ENCODE measurements at places on chromosomes 16 and 17.
A peak's percentile ranks its signal among the peaks of the same experiment; 100 is the strongest.

- no peak for DNase-seq
Observed at GRCh38 chr17:64655704-64656103, 6.4 kb downstream of the SMURF2 start.

GRCh38 chr16:78551487-78552085, 452.1 kb downstream of the WWOX start:
- DNase-seq: no peak

DNA sequence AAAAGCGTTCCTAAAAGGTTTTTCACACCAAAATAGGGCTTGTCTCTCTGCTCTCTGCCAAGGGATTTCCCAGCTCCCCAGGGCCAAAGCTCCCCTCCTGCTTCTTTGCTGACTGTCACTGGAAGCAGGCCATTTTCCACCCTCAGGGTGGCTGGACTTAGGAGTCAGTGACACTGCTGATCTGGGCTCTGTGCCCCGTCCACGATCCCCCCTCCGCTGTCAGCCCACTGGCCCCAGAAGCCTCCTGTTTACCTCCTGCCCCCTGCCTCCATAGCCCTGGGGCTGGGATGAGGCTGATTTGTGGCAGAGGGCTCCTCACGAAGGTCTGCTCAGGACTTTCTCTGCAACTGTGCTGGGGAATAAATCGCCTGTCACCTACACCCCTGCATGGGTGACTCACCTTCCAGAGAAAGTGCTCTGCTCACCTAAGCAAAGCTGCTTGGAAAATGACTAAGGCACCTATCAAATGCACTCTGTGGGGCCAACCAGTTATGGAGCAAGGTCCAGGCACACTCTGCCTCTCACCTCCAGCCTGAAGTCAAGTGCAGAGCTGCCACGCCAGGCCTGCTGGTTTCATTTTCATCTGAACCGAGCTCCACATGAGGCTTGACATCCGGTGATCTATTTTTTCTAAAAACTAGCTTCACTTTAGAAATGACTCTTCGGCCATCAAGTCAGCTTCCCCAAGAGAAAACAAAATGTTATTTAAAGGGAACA, 4.9 kb downstream of the MAP3K14 start:
- peak; percentile 70 for DNase-seq

DNA sequence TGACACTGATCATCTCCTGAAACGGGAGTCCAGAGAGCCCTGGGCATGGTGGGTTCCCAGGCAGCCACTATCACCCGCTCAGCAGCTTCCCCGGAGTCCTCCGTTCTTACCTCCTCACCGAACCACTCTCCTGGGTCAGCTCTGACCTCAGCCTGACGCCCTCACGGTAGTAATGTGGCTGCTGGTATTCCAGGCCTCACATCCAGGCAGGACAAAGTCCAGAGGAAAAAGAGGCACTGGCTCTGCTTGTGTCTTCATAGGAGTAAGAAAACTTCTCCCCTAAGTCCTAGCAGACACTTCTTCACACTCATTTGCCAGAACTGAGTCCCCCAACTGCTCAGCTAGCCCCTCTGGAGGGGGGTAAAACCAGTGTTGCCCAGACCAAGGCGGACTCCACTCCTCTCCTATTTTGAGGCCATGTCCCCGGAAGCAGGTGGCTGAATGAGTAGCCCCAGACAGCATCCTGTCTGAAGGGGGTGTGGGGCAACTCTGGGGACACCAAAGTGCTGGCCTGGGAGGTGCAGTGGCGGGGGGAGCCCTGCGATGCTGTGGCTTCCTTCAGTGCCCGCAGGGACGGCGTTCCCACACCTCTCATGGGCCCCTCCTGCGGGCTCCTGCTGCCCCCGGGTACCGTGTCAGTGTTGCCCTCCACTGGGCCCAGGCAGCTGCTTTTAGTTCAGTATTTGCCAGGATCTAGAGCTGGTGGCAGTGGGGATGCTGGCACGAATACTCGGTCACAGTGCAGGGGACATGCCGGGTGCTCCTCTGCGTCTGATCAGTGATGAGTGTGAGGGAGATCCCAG, 5.4 kb downstream of the FSCN2 start:
- DNase-seq: no peak

GRCh38 chr16:25109643-25110042, 1.9 kb upstream of the LCMT1 start:
- no peak for DNase-seq

DNA sequence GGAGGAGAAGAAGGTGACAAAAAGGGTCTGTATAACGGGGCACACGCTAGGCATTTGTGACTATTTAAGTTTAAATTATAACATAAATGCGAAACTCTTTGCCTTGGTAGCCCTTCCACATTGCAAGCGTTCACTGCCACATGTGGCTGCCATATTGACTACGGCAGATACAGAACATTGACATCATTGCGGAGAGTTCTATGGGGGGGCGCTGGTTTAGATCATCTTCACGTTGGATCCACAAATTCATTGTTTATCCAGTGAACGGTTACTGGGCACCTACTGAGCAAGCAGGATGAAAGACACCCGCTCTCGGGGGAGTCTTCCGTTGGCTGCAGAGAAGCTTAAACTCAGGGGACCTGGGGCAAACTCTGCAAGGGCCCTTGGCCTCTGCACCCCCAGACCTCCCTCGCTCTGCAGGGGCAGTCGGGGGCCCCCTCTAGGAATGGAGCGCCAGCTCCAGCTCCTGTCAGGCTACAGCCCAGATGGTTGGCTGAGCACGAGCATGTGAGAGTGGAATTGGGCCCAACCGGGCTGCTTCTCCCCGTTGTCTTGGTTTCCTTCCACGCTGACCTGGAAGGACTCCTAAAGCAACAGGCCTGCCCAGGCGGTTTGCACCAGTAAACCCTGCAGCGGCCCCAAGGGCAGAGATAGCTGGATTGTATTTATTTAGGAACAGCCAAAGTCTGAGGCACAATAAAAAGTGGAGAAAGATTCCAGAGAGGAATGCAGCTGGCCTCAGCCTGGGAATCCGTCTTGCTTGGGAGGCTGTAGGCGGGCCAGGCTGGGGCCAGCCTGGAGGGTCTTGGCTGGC, 172.2 kb downstream of the SEC14L1 start:
- no peak for DNase-seq

- DNase-seq: no peak
Observed at GRCh38 chr16:64434526-64435069, 687.3 kb downstream of the CDH11 start.

DNA sequence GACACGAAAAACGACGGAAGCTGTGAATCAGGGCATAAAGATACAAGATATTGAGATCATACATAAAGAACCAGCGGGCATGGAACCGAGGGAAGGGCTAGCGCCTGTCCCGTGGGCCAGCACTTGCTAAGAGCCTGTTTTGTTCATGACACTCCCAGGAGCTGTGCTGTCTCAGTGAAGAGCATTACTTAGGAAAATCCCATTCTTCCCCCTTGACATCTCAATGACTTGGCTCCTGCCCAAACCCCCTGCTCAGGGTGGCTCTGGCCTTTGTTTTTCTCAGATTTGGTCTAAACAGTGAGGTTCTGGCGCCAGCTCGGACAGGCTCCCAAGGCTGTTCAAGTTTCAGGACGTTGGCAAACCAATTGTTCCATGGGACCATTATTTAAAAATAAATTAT, 79.1 kb upstream of the SEC14L1 start:
- DNase-seq: no peak

- DNase-seq: no peak
Observed at GRCh38 chr17:2897605-2898004, 101.4 kb downstream of the RAP1GAP2 start.

DNA sequence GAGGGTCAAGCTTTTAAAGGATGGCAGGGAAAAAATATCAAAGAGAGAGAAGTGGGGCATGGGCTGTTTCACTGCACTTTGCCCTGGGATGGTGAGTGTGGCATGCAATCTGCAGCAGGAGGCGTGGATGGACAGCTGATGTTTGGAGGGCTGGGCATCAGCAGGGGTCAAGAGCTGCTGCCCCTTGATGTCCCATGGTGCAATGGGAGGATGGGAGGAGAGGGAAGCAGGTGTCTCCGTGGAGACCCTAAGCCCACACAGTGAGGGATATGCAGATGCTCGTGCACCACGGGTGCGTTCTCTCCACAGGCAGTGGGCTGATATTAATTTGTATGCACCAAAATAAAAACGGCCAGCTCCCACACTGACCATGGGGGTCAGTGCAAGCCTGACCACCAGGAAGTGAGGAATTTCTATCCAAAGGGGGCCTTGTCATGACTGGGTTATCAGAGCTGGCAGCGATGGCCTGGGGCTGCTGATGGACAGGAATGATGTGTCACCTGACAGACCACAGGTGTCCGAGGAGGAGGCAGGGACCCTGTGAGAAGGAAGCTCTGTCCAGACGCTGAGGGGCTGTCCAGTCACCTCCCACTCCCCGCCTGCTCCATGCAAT, 183.6 kb downstream of the IRF8 start:
- no peak for DNase-seq

GRCh38 chr17:38512473-38513058, 84.3 kb downstream of the ARHGAP23 start:
- DNase-seq: no peak

DNA sequence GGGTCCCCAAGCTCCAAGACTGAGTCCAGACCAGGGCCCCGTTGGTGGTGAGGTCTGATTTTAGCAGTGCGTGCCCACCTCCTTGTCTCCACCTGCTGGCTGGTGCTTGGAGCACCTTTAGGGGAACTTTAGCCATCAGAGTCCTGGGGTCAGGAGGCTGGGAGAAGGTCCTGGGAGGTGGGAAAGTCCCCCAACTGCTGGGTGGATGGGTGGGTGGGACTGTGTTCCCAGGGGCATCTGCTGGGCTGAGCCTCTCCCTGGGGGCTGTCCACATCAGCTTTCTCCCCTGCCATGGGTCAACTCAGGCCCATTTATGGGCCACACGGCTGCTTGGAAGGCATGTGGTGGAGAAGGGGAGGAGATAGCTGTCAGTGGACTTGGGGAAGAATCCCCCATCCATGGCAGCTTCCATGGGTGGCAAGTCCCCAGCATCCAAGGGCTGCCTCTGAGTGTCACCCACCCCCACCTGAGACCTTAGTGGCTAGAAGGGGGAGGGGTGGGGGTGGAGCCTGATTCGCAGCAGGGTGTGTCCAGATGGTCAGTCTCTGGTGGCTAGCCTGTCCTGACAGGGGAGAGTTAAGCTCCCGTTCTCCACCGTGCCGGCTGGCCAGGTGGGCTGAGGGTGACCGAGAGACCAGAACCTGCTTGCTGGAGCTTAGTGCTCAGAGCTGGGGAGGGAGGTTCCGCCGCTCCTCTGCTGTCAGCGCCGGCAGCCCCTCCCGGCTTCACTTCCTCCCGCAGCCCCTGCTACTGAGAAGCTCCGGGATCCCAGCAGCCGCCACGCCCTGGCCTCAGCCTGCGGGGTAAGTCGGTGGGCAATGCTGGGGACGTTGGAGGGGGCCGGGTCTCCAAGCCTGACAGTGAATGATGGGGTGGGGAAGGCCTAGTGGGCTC, at the start of gene TRPV2:
Gene TRPV2, plus strand, starts transcription at position 541 of the 894 bp plus-strand sequence. CDS start 2,098 bp downstream, outside the sequence.
- DNase-seq: no peak

DNA sequence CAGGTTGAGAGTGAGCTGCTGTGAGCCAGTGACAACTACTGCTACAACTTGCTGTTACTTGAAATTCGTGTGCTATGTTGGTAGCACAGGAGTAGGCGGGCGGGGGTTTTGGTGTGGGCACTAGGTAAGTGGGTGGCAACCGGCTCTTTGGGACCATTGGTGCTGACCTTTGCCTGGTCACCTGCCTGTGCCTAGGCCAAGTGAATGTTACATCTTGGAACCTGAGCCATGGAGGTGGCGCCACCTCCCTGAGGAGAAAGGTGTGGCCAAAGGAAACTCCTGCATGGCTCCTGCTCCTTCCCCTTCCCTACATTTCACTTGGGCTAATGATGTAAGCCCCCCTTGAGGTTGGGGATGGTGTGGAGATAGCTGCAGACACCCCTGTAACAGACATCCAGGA, 25.4 kb upstream of the ARHGAP23 start:
- DNase-seq: no peak

DNA sequence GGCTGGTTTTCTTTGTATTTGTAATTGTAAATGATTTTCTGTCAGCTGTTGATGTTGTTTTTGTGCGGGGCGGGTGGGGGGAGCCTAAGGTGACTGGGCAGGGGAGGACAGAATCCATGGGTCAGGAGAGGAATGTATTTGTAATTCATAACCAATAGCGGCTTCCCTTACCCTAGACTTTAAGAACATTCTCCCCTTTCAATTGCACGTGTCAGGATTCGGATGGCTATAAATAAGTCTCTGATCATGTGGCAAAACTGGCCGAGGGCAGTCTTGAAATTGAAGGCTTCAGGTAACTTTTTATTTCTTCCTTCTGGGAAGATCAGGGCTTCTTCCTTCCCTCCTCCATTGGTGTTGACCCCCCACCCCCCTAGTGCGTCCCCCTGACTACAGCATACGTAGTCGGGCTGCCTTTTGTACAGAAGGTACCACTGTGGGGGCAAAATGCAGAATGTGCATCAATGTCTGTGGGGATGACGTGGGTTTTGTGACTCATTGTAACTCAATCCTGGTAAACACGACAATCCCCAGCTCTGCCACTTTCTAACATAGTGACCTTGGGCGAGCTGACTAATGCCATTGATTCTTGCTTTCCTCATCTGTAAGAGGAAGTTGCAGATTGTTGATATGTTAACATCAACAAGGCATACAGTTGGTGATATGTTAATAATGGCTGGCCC, 16.2 kb downstream of the MARCHF10 start:
- no peak for DNase-seq

DNA sequence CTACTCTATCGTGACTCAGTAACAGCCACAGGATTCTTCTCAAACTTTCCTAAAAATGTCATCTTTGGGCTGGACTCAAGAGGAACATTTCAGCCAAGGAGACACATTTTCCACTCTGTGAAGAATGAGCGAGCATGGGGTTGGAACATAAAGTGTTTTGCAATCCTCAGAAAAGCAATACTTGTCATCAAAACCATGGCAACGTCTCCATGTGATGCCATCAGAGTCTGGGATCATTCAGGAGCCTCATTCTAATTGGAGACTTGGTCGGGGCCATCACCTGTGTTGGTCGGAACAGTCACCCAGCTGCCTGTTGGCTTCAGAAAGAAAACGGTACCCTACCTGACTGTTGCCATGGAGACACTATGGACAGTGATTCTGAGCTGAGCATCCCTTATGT, 25.5 kb downstream of the MYOCD start:
- DNase-seq: no peak

GRCh38 chr17:14067347-14067746, 2.0 kb upstream of the COX10 start:
- no peak for DNase-seq

- DNase-seq: no peak
Observed at GRCh38 chr17:31007695-31008373, 37.0 kb downstream of the RNF135 start.

DNA sequence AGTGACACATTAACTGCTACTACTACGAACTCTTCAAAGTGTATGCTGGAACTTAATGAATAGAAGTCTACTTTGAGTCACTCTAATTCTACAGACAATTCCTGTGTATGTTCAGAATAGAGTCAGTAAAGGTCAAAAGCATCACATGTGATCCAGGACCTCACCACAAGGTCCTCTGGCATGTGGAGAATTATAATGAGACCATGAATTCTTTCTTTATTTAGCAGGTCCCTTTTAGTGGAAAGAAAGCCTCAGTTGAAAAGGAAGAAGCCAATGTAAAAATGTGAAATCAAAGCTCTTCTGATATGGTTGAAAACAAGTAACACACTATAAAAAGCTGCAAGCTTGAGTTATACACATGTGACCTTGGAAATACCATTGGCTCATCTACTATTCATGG, 1612.1 kb upstream of the GOT2 start:
- DNase-seq: no peak

GRCh38 chr16:88691924-88692560, 5.7 kb upstream of the SNAI3 start:
- DNase-seq: no peak

All from stimulated activated CD4-positive, alpha-beta T cell treated with anti-CD3 and anti-CD28 coated beads, TNF-alpha, amount 100 ng/mL, for 4 hours (primary cell).